Mesothelial cell of epicardium (in vitro differentiated cells): ENCODE measurements at places on chromosomes 13 and 19. TPM values are rescaled to one million over a fixed set of nuclear protein-coding genes. Genes with fewer than 3 reads are reported as not detected.

- no peak for DNase-seq
These were observed 1394.2 kb upstream of the ATXN8OS start for GRCh38 chr13:68713394-68713793.

CFD gene
- 3.2 to 3.5 TPM (median 3.4 TPM) in 3 replicates for total RNA-seq

DNA sequence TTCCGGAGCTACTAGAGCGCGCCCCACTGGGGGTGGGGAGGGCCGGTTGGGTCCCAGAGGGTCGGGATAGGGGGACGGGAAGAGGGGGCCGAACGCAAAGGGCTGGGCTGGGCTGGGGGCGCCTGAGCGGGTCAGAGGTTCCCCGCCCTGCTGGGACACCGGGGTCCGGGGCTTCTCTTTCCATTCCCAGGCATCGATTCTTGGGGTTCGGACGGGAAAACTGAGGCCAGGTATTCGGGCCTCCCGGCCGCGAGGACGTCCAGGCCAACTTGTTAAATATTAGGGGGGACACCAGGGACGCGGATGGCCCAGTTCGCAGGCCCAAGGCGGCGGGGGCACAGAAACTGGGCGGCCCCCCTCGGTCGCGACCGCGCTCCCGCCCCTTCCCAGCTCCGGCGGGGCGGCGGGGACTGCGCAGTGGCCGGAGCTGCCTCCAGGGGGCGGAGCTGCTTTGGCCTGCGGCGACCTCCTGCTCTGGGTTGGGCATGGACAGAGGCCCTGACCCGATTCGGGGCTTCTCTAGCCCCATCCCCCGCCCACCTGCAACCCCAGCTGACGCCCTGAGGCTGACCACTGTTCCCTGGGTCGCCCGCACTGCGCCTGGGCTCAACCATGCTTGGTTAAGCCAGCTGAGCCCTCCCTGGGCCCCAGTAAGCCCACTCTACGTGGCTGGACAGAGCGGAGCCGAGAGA, 1.2 kb upstream of the KLF16 start:
- DNase-seq = no peak

GRCh38 chr13:52879950-52880741, 31.7 kb upstream of the PCDH8 start:
- no peak for DNase-seq

GRCh38 chr19:30557212-30557611, 185.0 kb downstream of the ZNF536 start:
- DNase-seq = no peak

TMEM59L gene
- total RNA-seq = 4.9 to 6.4 TPM (median 4.9 TPM) in 3 replicates

METTL21C gene
- not detected in 3 replicates for total RNA-seq

DNA sequence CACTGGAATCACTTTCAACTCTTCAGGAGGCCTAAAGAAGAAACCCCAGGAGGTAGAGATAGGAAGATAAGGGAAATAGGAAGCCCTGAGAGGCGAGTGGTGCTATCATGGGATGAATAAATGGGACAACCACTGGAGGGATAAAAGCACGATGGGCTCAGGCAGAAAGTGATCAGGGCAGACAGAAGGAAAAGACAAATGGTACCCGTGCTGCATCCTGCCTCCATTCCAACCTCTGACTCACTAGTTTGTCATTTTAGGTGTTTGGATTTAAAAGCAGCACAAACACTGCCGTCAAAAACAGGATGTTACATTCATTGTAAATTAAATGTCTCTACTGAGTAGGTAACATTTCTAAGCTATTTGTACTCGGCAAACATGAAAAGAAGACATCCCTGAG, 314.3 kb upstream of the HTR2A start:
- DNase-seq = no peak

GRCh38 chr13:52127783-52128702, 830 bp downstream of the NEK5 start:
- peak; percentile 30 for DNase-seq

FGF21 gene
- total RNA-seq = not detected in 3 replicates

HCST gene
- 0.62 to 1.4 TPM (median 0.92 TPM) in 3 replicates for total RNA-seq

HMG20B gene
- 89.5 to 94.9 TPM (median 93.9 TPM) in 3 replicates for total RNA-seq

ADGRE1 gene
- total RNA-seq = not detected in 3 replicates

- no peak for DNase-seq
These were observed 231.5 kb downstream of the FGF14 start for GRCh38 chr13:102170305-102170704.

DNA sequence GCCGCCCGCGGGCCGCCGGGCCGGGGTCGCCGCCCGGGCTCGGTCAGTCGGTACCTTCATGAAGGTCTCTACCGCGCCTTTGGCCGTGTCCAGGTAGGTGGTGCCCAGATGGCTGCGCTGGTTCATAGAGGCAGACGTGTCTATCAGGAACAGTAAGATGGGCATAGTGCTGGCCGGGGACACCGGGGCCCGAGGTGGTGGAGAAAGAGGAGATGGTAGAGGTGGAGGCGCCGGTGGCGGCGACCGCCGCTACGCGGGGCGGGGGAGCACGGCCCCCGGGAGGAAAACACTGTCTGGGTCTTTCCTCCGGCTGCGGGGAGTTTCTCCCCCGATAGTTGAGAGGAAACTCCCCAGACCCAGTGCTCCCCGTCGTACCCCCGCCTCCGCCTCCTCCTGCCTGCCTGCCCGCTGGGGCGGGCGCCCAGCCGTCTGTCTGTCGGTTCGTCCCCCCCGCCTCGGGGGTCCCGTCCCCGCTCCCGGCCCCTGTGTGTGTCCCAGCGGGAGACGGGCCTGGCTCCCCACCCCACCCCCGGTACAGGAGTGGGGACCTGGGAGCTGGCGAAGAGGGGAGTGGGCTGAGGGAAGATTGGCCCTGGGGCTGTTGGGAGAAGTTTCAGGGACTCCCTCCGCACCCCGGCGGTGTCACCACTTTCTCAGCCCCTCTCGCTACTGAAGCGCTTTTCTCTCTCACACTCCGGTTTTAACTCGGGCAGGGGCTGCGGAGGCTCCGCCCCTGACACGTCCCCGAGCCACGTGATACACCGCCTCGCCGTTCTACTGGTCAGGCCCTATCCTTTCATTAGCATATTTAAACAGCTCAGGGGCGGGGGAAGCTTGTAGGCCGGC, at the start of gene INTS6:
INTS6 (minus strand) TSS at position 676 of the 846 bp plus-strand sequence; CDS start at position 165, 511 bp downstream.
- DNase-seq = peak; percentile 98

- peak; percentile 63 for DNase-seq
These were observed at the start of gene ADM5 for GRCh38 chr19:49689133-49690078. Gene ADM5, plus strand, starts transcription at chr19:49689594. Its CDS starts 244 bp downstream, at chr19:49689838.

- DNase-seq = no peak
These were observed 6.4 kb downstream of the POU4F1 start for GRCh38 chr13:78596736-78597601.

LYPD3 gene
- total RNA-seq = 2.6 to 4.4 TPM (median 3.4 TPM) in 3 replicates

ATP7B gene
- 133 to 142 TPM (median 137 TPM) in 3 replicates for total RNA-seq

GRCh38 chr19:13275016-13275722, 125.0 kb downstream of the IER2 start:
- DNase-seq = no peak

C19orf18 gene
- total RNA-seq = 2.7 to 4.1 TPM (median 3.3 TPM) in 3 replicates

PSG1 gene
- not detected in 3 replicates for total RNA-seq

GRCh38 chr19:39052846-39053245, 20.5 kb upstream of the FBXO27 start:
- no peak for DNase-seq

MAST1 gene
- total RNA-seq = 4.0 to 5.8 TPM (median 4.4 TPM) in 3 replicates

DNA sequence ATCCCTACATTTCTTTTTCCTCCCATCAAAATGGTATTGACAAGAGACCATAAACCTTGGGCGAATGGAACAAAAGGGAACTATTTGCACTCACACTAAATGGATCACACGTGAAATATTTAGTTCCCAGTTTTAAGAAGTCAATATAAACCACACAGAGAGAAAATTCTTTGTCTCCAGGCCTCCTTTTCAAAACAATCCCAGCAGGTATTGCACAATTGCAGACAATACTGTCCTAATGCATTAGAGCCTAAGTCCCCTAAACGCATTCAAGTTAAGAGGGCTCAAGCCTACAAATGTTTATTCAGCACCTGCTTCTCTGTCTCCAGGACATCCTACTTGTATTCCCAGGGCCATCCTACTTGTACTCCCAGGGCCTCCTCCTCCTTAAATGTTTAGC, 1.3 kb upstream of the B3GLCT start:
- no peak for DNase-seq

DNA sequence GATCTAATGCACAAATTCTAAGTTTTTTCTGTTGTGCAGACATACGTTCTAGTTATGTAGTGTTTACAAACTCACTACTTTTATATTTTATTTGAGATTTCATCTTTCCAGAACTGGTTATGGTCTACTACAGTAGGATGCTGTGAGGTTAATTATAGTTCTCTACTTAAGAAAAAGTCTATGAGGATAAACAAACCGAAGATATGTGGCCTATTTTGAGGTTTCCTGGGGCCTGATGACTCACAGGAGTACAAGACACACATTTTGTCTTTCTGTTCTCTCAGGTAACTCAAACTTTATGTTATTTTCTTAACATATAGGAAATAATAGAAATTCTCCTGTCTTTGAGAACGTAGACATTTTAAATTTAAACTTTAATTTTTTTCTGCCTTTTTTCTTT, 45.1 kb downstream of the PCDH20 start:
- DNase-seq = no peak

RAB3A gene
- 5.9 to 6.7 TPM (median 6.4 TPM) in 3 replicates for total RNA-seq

DNA sequence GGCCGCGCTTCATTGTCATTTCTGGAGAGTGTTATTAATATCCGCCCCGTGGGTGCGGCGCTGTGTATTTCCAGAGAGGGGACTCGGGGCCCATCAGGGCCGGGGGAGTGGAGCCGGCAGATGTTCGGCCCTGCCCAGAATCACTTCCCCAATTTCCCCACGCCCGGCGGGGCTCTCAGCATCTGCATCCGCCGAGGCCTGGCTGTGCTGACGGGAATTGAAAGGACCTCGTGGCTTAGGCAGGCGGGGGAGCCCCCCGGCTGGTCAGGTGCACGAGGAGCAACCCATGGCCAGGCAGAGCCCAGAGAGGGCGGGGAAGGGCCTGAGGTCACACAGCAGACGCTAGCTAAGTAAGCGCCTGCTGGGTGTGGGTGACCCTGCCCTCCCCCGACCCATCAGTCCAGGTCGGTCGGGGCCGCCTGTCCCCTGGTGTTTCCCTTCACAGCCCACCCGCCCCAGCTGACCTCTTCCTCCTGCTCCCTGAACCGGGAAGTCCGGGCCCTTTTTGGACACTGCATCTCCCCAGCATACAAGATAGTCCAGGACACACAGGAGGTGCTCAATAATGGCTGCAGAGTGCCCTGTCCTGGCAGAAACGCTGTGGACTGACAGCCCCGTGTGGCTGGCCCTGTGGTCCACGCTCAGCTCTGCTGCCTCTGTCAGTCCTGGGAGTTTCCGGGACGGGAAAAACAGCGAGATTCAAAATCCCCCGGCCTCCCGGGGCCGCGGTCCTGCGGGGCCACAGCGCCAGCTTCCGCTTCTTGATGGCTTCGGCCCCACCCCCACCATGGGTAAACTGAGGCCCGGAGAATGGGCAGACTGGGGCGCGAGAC, 22.1 kb downstream of the ARID3A start:
- DNase-seq = no peak

DNA sequence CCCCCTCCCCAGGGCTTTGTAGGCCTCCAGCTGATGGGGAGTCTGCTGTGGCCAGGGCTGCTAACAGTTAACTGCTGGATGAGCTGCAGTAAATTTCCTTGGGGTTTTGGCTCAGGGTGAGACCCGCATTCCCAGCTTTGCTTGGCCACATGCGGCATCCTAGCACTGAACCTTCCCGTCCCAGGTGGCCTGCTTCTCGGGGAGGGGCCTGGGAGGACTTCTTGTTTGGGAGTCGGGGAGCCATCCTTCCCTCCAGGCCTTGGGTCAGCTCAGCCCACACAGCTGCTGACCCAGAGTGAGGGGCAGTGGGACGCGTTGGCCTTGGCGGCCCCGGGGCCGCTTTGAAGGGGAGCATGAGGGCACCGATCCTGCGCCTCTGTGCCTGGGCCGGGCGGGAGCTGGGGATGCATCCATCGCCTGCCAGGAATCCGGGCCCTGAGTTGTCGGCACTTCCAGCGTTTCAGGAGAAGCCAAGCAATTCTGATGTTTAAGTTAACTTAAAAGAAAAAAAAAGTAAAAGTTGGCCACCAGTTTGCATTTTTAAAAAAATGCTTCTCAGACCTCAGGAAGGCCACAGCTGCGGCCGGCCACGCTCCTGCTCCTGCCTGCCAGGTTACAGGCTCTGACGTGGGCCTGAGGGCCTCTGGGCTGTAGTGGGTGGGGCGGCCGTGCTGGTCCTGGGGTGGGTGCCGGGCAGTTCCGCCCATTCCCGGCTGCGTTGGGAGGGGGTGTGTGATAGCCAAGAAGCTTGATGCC, 27.7 kb downstream of the CRTC1 start:
- DNase-seq = no peak

BEST2 gene
- not detected in 3 replicates for total RNA-seq

DNA sequence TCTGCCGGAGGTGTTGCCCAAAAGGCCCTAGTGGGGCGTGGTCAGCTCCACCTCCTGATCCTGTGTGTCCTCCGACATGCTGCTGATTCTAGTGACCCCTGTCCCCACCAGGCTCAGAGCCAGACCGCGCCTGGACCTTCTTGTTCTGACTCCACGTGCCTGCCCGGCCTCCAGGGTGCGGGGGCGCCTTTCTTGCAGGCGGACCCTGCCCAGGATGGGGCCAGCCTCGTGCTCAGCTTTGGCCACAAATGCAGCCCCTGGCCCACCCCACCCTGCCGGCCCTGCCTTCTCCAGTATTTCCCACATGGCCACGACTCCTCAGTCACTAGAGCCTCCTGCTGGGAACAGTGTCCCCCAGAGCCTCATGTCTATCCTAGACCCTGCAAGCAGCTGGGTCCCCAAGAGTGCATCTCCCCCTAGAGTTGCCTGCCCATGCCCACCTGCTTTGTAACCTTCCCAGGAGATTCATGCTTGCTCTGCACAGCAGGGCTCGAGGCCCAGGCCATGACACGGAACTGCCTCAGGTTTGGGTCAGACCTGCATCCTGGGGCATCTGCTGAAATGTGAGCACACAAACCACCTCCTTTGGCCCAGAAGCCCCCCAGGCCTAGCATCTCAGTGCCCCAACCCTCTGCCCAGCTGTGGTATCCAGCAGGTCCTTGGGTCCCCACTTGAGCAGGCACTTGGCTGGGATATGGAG, 27.0 kb downstream of the TMEM161A start:
- no peak for DNase-seq

MATK gene
- total RNA-seq = 3.7 to 5.0 TPM (median 4.0 TPM) in 3 replicates

- DNase-seq = no peak
These were observed 10.5 kb upstream of the SMG9 start for GRCh38 chr19:43765109-43765876.

GRCh38 chr13:105184201-105184600, 1351.3 kb downstream of the EFNB2 start:
- DNase-seq = no peak

MISP gene
- 1.4 to 2.2 TPM (median 1.5 TPM) in 3 replicates for total RNA-seq
